Small intestine (tissue), 16 donors: ENCODE measurements at places on chromosomes 4 and X.

DNA sequence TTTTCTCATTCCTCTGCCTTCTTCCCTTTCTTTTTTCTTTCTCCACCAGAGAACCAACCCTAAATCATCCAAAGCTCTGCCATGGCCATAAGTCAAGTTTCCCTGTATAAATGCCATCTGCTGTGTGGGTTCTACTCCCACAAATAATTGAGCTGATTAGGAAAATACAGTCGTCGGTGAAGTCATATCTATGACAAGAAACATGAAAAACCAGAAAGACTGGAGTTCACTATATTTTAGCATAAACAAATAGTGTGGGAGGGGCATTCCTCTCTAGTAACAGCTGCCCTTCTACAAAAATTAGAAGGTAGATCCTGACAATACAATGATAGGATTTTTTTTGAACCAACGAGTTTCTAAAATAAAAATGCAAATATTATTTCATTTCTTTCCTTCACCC, 48.8 kb downstream of the SPOCK3 start:
- DNase-seq: no peak

GRCh38 chr4:157776930-157777528, 395.8 kb downstream of the GASK1B start:
- peak; percentile 46 for DNase-seq

DNA sequence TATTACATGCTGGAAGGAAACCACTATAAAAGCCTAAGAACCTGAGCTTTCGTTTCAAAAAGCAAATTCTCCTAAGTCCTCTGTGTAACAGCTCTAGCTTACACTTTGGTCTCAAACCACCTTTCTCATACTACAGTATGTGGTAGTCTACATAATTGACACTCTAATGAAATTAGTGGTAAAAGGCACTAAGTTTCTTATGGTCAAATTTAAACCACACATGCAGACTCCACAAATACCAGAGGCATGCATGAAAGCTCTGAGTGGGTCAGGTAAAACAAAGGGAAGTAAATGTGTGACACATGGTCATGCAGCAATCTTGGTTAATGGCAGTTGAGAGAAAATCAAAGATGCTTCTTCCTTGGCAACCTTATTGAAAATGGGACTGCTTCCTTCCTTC, 187.8 kb downstream of the CCNG2 start:
- no peak for DNase-seq

- DNase-seq: peak; percentile 78
Observed at GRCh38 chrX:40175511-40176350, 78.0 kb upstream of the BCOR start.

DNA sequence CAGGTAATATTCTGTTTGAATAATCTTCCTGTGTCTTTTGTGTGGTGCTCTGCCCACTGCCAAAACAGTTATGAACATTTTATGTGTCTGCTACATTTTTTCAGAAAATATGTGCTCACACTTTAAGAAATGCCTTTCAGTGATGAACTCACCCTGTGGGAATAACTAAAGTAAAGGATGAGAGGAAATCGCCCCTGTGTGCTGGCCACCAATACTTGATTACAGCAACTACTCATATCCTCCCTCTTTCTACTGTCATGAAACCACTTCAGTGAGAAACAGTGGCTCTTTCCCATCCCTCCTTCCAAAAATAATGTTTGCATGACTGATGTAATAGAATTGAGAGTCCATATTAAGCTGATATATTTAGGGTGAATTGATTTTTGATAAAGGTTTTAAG, 900.9 kb downstream of the RAB28 start:
- no peak for DNase-seq

- no peak for DNase-seq
Observed at GRCh38 chr4:26325191-26325590, 4.4 kb downstream of the RBPJ start.

DNA sequence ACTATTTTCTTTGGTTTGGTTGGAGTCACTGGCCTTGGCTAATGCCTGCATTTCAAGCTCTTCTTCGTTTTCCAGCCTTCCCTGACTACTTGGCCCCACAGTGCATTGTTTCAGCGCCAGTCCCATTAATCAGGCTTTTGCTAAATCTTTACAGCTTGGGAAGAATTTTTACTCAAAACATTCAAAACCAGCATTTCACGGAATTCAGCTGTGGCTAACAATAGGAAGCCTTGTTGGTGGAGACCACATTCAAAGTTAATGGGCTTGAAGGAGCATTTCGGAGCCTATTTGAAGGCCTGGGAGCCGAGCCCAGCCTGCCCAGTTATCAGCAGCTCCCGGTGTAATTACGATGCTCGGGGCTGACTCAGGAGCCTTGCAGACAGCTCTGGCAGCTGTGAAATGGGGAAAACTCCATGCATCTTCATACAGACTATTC, 30.8 kb upstream of the VCX2 start:
- DNase-seq: no peak

DNA sequence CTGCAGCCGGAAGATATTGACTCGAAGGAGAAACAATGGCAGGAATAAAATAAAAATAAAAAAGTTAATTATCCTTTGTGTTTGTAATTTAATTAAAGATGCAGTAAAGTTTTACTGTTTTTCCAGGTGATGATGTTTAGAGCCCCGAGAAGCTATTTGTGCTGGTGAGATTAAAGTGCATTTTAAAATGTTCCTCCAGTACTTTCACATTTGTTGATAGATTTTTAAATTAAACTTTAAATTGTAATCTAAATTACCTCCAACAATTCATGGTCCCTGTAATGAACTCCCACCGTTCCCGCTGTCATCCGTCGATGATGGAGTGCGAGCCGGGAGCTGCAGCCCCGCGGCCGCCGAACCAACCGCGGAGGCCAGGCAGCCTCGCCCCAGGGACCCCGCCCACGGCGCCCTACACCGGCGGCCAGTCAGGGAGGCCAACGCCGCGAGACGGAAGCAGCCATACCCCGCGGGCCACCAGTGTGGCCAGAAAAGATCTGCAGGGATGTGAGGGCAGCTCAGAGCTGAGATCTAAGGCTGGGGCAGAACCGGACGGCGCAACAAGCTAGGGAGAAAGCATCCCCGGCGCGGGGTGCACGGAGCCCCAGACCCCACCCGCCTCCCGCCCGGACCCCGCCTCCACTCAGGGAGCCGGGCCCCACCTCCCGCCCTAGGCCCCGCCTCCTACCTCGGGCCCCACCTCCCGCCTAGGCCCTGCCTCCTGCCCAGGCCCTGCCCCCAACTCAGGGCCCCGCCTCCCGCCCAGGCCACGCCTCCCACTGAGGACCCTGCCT, 104.0 kb downstream of the FAM53A start:
- peak; percentile 47 for DNase-seq
